Frontal cortex (tissue), 4 donors: ENCODE measurements at places on chromosomes 3 and 15. TPM values are rescaled to one million over a fixed set of nuclear protein-coding genes. Genes with fewer than 3 reads are reported as not detected.

Gene MYO5C
- 1.6 TPM for total RNA-seq

Gene TRANK1
- 9.0 TPM for total RNA-seq

Gene ROBO1
- 296 TPM for total RNA-seq

Gene SOX2
- 70.1 TPM for total RNA-seq

Gene CCDC13
- total RNA-seq = 2.4 TPM

Gene ATP13A5
- 0.41 TPM for total RNA-seq

Gene SLCO2A1
- total RNA-seq = under 0.01 TPM

Gene RHCG
- total RNA-seq = 4.1 TPM

Gene GP9
- not detected for total RNA-seq

Gene OXTR
- total RNA-seq = 2.0 TPM

Gene GCSAM
- not detected for total RNA-seq

Gene ZMYND10
- 3.7 TPM for total RNA-seq

Gene CDC25A
- total RNA-seq = 4.5 TPM

Gene CAND2
- 11.4 TPM for total RNA-seq

Gene CADM2
- 64.8 TPM for total RNA-seq

Gene GATM
- total RNA-seq = 91.3 TPM

Gene ANKUB1
- 0.41 TPM for total RNA-seq

Gene CLSTN2
- total RNA-seq = 11.8 TPM

Gene VWA5B2
- 0.41 TPM for total RNA-seq

Gene C3orf20
- total RNA-seq = not detected

Gene MST1R
- 0.41 TPM for total RNA-seq

Gene RAF1
- 199 TPM for total RNA-seq

Gene ISLR
- 12.6 TPM for total RNA-seq

Gene GASK1A
- 4.5 TPM for total RNA-seq

Gene MME
- 4.1 TPM for total RNA-seq

Gene GOLGA8R
- 0.82 TPM for total RNA-seq

Gene CCDC39
- total RNA-seq = 0.82 TPM

Gene CLDN18
- not detected for total RNA-seq

Gene INSYN1
- total RNA-seq = 26.1 TPM

Gene OR4M2
- not detected for total RNA-seq

Gene SPG21
- total RNA-seq = 58.7 TPM

Gene TERC
- 61.1 TPM for total RNA-seq

Gene ADAMTSL3
- total RNA-seq = 17.1 TPM

Gene CP
- total RNA-seq = not detected

Gene NKIRAS1
- 45.7 TPM for total RNA-seq

Gene RPL39L
- total RNA-seq = 15.5 TPM

Gene KCNMB3
- 2.0 TPM for total RNA-seq

Gene CATSPER2
- total RNA-seq = 5.3 TPM

Gene TJP1
- 40.8 TPM for total RNA-seq

Gene CCDC51
- 12.6 TPM for total RNA-seq

Gene LYZL4
- total RNA-seq = not detected

Gene FEZF2
- total RNA-seq = 12.2 TPM
